Fibroblast of villous mesenchyme (primary cell): ENCODE measurements at places on chromosomes 7 and 10.

DNA sequence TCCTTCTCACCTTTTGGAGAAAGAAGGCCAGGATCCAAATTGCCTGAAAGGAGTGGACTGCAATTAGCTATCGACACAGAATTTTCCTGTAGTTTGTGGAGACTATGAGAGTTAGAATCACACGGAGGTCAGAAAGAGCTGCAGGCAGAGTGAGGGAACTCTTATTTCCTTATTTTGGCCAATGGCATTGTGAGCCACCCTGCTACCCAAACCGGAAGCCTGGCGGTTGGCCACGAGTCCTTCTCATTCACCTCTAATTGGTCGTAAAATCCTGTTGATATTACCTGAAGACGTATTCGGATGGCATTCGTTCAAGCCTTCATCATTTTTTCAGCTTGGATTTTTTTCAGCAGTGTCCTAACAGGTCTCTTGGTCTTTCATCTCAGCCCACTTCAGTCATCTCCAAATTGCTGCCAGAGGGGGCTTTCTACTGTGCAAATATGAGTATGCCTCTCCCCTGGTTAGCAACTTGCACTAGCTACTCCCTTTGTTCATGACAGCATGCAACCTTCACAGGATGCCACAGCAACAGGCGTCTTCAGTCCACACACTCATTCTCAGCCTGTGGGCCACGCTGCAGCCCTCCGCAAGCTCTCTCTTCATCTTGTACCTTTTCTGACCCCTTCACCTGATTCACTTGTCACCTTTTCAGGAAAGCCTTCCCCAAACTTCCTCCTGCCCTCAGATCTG, 66.9 kb downstream of the GATA3 start:
- no peak for DNase-seq

GRCh38 chr10:117169480-117169879, 27.8 kb upstream of the KCNK18 start:
- DNase-seq, result no peak

GRCh38 chr7:100967292-100967863, 2.0 kb upstream of the MUC12 start:
- DNase-seq, result no peak

DNA sequence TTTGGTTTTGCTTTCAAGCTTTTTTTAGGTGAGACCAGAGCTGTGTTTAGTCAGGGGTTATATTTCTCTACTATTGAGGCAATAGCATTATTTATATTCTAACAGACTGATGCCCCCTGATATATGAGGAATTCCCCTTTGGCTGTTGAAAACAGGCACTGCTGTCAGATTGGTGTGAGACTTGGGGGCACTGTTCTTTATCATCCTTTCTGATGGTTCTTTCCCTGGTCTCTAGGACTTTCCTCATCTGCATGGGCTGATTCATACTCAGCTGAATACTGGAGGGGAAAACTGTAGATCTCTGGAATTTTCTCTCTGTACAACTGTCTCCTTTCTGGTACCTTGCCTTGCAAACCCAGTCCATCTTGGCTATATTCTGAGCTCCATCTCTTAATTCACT, 10.0 kb upstream of the ICA1 start:
- no peak for DNase-seq

DNA sequence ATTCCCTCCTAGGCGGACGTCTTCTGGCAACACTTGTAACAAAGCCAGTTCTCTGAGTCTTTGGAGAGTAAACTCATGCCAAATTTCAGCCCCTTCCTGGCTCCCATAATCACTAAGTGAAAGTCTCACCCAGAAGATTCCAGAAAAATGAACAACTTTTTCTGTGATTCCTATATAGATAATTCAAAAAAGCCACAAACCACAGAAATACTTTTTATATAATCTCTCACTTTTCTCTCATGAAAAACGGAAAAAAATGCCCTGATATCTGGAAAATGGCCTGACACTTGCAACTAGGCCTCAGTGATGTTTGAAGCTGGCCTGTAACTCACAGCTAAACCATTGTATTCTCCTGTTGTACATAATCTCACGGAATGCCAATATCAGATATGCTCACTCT, 296.2 kb downstream of the HTR7 start:
- DNase-seq, result peak; percentile 31

DNA sequence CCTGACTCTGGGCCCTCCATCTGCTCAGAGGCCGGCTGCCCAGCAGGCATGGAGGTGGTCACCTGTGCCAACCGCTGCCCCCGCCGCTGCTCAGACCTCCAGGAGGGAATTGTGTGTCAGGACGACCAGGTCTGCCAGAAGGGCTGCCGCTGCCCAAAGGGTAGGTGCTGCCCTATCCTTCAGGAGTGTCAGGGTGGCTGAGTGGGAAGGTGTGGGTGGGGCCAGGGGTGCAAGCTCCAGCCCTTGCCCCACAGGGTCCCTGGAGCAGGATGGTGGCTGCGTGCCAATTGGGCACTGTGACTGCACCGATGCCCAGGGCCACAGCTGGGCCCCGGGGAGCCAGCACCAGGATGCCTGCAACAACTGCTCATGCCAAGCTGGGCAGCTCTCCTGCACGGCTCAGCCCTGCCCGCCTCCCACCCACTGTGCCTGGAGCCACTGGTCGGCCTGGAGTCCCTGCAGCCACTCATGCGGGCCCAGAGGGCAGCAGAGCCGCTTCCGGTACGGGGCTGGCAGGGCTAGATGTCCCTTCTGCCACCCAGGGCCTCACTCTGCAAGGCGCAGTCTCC, 17.5 kb upstream of the ZNF862 start:
- DNase-seq, result no peak

DNA sequence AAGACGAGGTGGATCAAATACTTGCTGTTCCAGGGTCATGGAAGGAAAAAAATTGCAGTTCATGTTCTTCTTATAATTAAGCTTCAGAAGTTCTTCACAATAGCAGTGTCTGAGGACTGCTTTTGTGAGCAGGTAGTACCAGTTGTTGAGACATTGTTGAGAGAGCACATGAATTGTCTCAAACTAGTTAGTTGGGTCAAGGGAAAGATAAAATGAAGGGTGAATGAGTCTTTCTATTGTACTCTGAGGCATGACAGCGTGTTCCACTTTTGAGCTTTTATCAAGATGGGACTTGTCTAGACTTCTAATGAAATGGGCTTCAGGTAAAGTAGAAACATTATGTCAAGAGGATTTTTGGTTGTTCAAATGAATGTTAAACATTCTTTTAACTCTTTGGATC, 26.0 kb downstream of the KAT6B start:
- no peak for DNase-seq

DNA sequence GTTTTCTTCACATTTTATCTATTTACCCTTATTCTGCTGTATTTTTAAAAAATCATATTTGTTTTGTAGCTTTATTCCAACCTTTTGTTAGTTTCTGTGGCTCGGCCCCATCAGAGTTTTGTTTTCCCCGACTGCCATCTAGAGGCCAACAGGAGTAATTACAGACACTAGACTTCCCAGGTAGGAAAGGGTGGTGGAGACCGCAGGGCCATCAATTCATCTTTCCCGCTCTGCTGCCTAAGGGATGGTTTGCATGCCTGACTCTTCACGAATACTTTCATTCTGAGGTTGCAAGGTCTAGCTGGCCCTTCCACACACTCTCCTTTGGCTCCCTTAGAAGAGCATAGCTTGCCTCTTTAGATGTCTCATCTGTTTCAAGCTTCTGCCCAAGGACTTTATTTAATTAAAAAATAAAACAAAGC, 38.3 kb downstream of the LYZL2 start:
- peak; percentile 64 for DNase-seq

GRCh38 chr7:138246428-138246827, 170.2 kb downstream of the AKR1D1 start:
- no peak for DNase-seq

DNA sequence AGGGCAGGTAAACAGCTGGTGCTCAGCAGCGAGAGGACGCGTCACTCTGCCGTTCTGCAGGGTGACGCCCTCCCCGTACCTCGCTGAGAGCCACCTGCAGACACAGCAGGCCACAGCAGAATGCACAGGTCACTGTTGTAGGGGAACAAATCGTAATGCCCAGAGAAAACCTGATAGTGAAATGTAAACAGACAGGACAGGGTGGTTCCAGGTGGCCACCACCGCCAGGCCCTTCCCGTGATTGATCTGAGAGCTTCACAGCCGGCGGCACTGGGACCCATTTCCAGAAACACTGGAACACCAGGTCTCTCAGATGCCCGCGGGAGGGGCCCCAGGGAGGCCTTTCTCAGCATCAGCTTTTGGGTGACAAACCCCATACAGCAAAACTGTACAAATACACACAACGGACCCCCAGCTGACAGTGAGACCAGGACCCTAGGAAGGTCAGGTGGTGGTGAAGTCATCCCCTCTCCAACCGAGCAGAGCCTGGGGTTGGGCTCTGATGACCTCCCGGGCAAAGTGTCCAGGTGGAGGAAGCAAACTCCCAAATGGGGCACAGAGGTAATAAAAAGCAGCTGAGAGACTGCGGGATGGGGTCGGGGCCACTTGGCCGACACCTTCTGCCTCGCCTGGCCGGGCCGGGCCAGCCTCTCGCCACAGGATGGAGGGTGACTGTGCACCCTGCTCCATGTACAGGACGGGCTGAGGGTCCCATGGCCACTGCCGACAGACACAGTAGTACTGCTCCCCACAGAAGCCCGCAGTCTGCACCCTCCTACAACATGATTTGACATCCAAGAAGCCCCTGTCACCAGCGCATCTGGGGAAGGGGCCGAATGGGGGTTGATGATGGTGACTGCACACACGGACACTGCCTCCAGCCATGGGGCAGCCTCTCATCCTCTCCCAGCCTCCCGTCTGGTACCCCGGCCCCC, 4.6 kb downstream of the BHLHA15 start:
- DNase-seq, result no peak

DNA sequence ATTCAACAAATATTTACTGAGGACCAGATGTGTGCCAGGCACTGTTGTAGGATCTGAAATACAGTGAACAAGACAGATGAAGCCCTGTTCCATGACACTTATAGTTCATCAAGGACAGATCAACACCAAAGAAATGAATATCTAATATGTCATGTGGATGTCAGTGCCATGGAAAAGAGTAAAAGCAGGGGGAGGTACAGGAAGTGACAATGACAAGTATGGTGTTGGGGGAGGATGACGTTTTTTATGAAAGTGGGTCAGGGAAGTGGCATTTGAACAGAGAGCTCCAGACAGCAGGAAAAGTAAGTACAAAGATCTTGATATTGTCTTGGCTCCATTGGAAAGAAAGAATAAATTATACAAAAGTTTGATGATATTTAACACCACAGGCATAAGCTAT, 7.0 kb upstream of the SFMBT2 start:
- no peak for DNase-seq

GRCh38 chr7:155820246-155820645, 8.0 kb upstream of the SHH start:
- no peak for DNase-seq

GRCh38 chr7:5218564-5219360, 28.7 kb downstream of the WIPI2 start:
- DNase-seq, result no peak

DNA sequence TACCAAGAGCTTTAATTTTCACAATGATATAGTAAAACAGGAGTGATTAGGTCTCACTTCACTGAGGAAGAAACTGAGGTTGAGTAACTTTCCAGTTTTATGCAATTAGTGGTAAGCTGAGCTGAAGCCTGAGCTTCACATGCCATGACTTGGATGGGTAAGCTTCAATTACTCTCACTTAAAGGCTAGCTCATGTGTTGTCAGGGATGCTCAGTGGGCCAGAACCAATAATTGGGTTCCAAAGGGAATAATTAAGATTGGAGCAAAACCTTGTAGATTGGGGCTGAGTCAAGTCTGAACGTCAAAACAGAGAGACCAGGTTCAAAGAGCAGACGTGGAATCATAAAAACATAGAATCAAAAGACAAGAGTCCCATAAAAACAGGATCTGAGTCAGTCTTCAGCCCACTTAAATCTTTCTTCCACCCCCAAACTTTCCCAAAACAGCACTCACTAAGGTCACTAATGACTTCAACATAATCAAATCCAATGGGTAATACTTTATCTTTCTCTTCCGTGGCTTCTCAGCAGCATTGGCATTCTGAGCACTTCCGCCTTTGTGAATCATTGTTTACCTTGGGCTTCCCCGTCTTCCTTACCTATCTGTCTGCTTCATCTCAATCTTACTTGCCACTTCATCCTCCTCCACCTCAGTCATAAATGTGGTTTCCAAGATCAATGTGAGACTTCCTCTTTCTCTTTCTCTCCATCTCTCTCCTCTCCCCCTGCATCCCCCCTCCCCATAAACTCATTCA, 23.0 kb upstream of the EGFR start:
- DNase-seq, result peak; percentile 63

- DNase-seq, result no peak
Measured at GRCh38 chr7:125661006-125661405, 731.4 kb upstream of the POT1 start.

GRCh38 chr7:44294325-44295069, 30.9 kb downstream of the CAMK2B start:
- DNase-seq, result no peak

GRCh38 chr10:509361-510102, 179.9 kb downstream of the DIP2C start:
- DNase-seq, result no peak

DNA sequence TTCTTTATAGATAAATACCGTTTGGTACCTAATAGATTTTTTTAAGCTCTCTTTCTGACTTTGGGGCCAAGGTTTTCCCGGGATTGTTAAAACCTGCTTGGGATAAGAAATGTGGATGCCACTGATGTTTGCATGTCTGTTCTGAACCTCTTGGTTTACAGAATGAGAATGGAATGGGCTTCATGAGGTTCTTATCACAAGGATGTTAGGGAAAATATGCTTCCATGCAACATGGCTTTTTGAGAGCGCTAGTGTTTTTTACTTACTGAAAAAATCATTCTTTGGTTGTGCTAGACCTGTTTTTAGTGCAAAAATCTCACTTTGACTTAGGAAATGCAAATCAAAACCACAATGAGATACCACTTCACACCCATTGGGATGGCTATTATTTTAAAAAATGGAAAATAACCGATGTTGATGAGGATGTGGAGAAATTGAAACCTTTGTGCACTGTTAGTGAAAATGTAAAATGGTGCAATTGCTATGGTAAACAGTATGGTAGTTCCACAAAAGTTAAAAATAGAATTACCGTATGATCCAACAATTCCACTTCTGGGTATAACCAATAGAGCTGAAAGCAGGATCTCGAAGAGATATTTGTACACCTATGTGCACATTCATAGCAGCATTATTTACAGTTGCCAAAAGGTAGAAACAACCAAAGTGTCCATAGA, 38.9 kb downstream of the TSPAN14 start:
- peak; percentile 40 for DNase-seq

DNA sequence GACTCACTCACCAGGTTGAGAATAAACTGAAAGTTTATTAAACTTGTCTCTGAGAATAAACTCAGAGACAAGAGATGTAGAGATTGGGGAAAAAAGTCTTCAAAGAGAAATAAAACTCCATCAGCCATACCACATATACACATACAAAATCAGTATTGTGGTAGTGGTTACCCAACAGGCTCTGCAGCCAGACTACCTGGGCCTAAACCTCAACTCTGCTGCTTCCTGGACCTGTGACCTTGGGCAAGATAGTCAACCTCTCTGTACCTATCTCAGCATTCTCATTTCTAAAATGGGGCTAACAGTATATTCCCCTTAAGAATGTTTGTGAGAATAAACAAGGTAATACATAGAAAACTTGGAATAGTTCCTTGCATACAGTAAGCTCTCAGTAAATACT, 15.3 kb downstream of the TPK1 start:
- no peak for DNase-seq

- DNase-seq, result no peak
Measured at GRCh38 chr7:92851732-92852131, 15.4 kb upstream of the CDK6 start.
